ENCODE measurements at places on chromosomes 12 and 14. TPM values are rescaled to one million over a fixed set of nuclear protein-coding genes. Genes with fewer than 3 reads are reported as not detected.

Gene KRT85
- not detected for polyA plus RNA-seq

Gene ZDHHC22
- polyA plus RNA-seq = not detected

Gene GPR65
- polyA plus RNA-seq = 1.3 TPM

Gene MANSC4
- polyA plus RNA-seq = 0.07 TPM

- DNase-seq = no peak
- peaks cover 3% of the 10 kb centered on the region for H3K4me1 ChIP-seq
- H3K27me3 ChIP-seq = no peaks in the 10 kb centered on the region
- H3K27ac ChIP-seq = no peak overlapping the region
- no peak overlapping the region for H3K4me3 ChIP-seq
These were observed 18.6 kb upstream of the PTGR2 start for GRCh38 chr14:73833034-73833433.

- DNase-seq = no peak
- no peaks in the 10 kb centered on the region for H3K4me1 ChIP-seq
- no peaks in the 10 kb centered on the region for H3K36me3 ChIP-seq
These were observed 67.8 kb upstream of the PYGL start for GRCh38 chr14:51012055-51012454.

- no peaks in the 10 kb centered on the region for H3K4me1 ChIP-seq
- no peaks in the 10 kb centered on the region for H3K36me3 ChIP-seq
- no peak overlapping the region for H3K27ac ChIP-seq
- H3K27me3 ChIP-seq = no peaks in the 10 kb centered on the region
These were observed 25.4 kb downstream of the DNAH10 start for GRCh38 chr12:123787466-123787865.

- peaks cover 30% of the 10 kb centered on the region for H3K27me3 ChIP-seq
- H3K36me3 ChIP-seq = no peaks in the 10 kb centered on the region
- H3K4me3 ChIP-seq = no peak overlapping the region
These were observed 4.9 kb upstream of the AP1G2 start for GRCh38 chr14:23572524-23572828.

All from adrenal gland (tissue), 19 donors.